ENCODE measurements at places on chromosomes 5 and 9.
A peak's percentile ranks its signal among the peaks of the same experiment; 100 is the strongest.

DNA sequence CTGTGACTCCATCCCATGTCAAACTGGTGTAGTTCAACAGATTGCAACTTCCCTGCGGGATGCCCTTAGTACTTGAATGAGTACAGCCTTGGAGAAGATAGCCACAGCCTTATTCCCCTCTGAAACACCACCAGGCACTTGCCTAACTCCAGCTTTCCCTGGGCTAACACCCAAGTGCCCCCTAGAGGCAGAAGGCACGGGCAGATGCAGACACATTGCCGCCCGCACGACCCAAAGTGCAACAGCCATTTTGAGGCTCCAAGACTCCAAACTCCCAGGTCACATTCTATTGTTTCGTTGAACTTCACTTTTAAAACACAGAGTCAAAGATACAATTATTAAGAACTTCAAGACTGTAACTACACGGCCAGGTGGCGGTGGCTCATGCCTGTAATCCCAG lies 163.6 kb upstream of the CDH6 start:
- no peak for DNase-seq

GRCh38 chr9:36470643-36471290 lies 70.7 kb upstream of the RNF38 start:
- peak; percentile 39 for DNase-seq

DNA sequence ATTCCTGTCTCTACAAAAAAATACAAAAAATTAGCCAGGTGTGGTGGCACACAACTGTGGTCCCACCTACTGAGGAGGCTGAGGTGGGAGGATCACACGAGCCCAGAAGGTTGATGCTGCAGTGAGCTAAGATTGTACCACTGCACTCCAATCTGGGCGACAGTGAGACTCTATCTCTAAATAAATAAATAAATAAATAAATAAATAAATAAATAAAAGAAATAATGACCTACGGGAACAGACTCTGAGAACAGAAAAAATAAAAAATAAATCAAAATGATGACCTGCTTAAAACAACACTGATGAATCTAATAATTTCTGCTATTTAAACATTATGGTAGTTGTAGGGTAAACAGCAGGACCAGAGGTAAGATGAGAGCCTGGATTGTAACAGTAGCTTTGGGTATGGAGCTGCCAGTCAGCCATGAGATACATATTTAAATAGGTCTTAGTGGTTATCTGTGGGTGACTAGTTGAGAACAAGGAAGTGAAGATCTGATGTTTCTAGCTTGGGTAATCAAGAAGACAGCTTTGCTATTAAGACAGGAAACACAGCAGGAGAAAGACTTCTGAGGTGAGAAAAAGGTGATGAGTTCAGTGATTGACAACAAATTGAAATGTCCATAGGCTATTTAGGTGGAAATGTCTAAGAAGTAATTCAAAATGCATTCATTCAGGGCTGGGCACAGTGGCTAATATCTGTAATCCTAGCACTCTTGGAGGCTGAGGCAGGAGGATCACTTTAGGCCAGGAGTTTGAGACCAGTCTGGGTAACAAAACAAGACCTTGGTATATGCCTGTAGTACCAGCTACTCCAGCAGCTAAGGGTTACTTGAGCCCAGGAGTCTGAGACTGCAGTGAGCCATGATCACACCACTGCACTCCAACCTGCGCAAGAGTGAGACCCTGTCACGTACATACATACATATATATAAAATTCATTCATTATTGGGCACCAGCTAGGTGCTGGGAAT lies 11.0 kb downstream of the RNF145 start:
- DNase-seq = no peak

DNA sequence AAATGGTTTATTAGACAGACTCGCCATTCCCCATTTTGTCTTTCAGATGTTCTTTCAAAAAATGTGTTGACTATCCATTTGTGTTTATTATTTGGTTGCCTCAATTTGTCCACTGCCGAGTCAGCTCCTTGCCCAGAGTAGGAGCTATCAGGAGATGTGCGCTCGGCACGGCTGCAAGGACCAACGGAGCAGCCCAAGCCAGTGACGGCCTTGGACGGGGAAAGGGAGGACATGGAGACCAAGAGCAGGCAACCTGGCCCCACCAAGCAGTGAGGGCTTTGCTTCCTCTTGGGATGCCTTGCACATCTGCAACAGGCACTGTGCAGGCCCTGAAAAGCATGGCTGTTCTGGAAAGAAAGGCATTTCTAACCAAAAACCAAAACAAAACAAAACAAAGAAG lies 69.8 kb downstream of the DEPDC1B start:
- DNase-seq = no peak

DNA sequence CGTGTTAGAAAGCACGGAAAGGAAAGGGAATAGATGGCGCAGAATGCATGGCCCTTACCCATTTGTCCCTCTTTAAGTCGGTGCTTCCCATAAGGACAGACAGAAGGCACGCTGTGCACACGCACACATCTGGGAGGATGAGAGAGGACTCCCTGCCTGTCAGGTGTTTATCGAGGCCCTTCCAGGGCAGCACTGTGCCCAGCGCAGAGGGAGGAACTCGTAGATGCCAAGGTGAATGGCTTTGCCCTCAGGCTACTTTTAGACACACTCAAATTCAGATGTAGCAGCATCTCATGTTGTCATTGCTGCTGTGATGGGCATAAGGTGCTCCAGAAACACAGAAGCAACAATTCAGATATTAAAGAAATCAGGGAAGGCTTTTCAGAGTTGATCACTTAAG lies 70.2 kb upstream of the CTSL start:
- DNase-seq = no peak

Data from stimulated activated CD8-positive, alpha-beta memory T cell treated with anti-CD3 and anti-CD28 coated beads, Interleukin-12 subunit alpha, Interleukin-12 subunit beta, amount 100 ng/mL, for 4 hours (primary cell).